Cardiac muscle cell (in vitro differentiated cells and primary cell): ENCODE measurements at places on chromosomes 12 and 14. TPM values are rescaled to one million over a fixed set of nuclear protein-coding genes. Genes with fewer than 3 reads are reported as not detected.

The MYF5 gene
- polyA plus RNA-seq = not detected in 2 replicates

The SRRM4 gene
- 0.46 and 0.92 TPM in 2 replicates for polyA plus RNA-seq

The CRACR2A gene
- 1.0 TPM in 1 of 2 replicates, not detected in the other for polyA plus RNA-seq

The PRR4 gene
- polyA plus RNA-seq = 5.3 and 7.1 TPM in 2 replicates

The IFNG-AS1 gene
- 0.39 TPM in 1 of 2 replicates, not detected in the other for polyA plus RNA-seq

The RDH5 gene
- 6.6 and 12.6 TPM in 2 replicates for polyA plus RNA-seq

The MUCL1 gene
- polyA plus RNA-seq = not detected in 2 replicates
